SK-N-SH (cell line): ENCODE measurements at places on chromosomes 16 and 17.

GRCh38 chr17:31564883-31565301 lies 173.4 kb downstream of the RAB11FIP4 start:
- DNase-seq: peak; percentile 16

DNA sequence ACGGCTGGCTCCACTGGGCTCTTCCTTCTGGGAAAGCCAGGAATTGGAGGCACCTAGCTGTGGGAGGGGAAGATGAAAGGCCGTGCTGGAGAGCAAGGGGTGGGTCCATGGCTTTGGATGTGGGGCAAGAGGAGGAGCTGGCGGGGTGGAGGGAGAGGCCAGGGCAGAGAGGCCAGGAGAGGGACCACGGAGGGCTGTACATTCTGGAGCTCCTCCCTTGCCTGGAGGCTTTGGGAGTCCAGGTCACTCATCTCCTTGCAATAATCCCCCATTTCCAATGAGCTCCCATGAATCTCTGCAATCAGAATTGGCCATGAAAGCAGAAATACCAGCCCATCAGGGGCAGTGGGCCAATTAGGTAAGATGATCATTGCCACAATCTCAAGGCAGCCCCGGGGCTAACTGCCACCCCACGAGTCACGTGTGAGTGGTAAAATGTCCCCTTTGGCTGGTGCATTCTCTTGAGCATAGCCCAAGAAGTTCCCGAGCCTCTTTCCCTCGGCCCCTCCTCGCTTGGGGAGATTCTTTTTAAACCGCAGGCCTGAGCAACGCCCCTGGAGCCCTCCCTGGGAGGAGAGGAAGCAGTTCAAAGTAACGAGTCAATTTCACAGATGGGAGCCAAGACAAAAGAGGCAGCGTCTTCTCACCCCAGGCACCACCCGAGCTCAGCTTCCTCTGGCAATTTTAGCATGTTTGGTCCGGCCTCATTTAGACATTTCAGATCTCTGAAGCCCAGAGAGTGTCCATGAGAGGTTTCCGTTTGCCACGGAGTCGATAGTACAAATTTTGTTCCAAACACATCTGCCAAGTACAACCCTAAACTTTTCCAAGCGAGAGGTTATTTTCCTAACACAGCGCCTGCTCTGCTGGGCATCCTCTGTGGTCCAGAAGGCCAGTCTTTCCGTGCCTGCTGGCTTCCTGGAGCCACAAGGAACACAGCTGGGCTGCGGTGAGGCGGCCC lies 13.4 kb downstream of the RTN4RL1 start:
- DNase-seq: no peak

DNA sequence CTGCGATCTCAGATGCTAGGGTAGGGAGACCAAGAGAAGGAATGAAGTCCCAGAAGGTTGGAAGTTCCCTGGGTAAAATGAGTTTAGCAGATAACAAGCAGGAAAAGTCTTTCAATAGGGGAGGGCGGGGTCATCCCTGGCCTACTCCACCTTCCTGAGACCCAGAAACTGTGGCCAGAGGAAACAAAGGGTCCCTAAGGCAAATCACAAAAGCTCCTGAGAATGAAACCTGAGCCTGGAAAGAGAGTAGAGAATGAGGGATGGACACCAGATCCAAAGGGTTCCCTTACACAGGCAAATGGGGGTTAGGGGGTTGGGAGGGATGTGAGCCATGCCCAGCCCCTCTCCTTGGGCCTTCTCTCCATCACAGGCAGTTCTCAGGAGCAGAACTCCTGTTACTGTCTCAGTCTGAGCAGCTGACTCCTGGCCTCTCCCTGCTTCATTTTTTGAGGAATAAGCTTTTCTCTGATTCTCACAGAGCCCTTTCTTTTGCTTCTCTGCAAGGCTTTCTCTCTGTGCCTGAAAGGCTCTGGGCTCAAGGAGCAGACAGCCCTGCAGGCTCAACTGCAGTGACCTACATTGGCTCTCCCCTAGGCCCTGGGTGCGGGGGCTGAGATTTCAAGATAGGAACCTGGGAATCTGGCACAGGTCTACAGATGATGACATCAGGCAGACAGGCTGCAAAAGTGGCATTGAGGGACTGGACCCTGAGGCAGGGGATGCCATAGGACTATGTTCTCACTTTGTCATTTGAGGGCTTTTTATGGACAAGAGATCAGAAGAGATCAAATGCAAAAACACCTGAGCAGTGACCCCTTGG lies 9.8 kb upstream of the NR1D1 start:
- DNase-seq: peak; percentile 76

DNA sequence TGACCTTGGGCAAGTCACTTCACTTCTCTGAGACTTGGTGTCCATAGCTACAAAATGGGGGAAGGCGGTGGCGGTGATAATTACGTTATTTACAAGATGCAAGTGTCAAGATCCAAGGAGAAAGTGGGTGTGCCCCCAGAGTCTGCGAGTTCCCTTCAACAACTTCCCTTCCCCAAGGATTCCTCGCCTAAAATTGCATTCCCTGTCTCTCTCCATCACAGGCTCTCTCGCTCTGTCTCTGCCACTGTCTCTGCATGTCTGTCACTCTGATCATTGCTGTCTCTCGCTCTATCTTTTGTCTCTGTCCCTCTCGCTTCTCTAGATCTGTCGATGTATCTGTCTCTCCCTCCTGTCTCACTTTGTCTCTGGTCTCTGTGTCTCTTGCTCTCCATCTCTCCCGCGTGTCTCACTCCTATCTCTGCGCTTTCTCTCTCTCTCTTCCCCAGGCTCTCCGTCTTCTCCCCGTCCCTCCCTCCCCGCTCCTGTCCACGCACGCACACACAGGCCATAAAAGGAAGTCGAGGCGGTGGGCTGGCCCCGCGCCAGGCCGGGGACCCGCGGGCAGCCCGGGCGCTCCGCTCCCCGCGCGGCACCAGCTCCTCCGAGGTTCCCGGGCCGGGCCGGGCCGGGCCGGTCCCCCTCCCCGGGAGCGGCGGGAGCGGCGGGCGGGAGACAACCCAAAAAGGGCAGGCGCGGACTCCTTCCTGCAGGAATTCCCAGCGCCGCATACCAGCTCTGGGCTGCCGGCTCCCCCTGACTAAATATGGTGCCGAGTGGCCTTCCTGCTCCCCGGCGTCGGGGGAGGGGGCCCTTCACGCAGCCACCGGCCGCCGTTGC lies 1.1 kb upstream of the MYH11 start:
- peak; percentile 79 for DNase-seq

- DNase-seq: peak; percentile 100
These were observed at the start of gene LLGL1 for GRCh38 chr17:18225121-18225641. Gene LLGL1, plus strand, starts transcription at chr17:18225635. Its CDS starts 48 bp downstream, at chr17:18225683.

DNA sequence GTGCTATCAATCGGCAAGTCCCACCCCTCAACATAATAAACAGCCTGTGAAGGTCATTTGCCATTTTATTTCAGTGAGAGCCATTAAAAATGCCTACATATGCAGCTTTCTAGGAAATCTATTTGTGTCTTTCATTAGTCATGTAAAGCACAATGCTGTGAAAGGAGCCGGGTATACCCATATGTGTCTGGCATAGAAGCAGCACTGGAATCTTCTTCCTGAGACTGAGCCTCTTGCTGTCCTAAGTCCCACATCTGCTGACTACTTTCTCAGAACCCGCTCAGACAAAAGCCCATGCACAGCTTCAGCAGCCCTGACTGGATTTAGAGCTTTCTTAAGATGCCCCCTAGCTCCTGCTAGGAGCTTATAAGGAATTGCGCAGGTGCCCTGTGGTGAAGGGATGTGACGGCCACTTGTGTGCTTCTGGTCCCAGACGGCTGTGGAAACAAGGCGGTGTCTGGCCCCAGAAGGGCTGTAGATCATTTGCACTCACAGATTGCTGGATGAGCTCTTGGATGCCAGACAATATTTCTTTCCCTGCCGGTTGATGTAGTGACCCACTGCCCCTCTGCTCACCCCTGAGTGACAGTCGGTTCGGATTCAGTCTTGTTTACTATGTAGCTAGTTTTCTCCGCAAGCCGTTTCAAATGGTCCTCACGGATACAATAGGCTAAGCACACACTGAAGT lies 172.2 kb downstream of the ANKFN1 start:
- no peak for DNase-seq

- DNase-seq: no peak
These were observed 4.6 kb downstream of the ANKRD13B start for GRCh38 chr17:29597361-29598172.

GRCh38 chr16:11047939-11048800 lies 103.8 kb downstream of the CLEC16A start:
- DNase-seq: no peak

GRCh38 chr17:82677353-82677925 lies 21.1 kb downstream of the RAB40B start:
- no peak for DNase-seq

GRCh38 chr16:84982434-84982833 lies 28.9 kb downstream of the ZDHHC7 start:
- no peak for DNase-seq

DNA sequence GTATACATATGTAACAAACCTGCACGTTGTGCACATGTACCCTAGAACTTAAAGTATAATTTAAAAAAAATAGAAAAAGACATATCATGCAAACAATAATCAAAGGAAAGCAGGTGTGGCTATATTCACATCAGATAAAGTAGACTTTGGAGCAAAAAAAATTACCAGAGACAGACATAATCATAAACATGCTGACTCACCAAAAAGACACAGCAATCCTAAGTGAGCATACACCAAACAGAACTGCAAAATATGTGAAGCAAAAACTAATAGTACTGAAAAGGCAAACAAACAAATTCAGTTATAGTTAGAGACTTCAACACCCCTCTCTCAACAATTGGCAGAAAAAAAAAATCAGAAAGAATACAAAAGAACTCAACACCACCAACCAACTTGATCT lies 29.9 kb downstream of the SHCBP1 start:
- DNase-seq: no peak

DNA sequence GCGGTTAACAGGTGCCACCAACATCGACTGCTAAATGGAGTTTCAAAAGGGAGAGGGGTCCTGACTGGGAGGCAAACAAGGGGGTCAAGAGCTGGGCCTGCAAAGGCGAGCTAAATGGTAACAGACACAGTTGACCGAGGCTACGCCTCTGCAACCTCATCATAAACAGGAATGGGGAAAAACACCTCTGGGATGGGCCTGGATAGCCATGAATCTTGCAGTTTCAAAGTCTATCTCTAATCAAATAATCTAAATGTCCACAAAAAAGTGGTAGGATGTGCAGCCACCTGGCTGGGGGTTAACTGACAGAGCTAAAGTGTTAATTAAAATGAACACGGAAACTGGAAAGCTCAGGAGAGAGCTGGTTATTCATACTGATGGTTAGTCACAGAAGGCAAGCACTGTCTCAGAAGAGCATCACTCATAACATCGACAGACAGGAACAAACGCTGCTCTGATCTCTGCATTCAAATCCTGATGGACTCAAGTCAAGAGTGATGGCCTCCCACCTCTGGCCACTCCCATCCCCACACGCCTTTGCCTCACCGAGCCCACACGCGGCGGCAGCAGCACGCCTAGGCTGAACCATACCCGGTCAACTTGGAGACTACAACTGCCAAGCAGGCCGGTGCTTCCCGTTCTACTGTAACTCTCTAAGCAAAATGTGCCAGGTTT lies 56.3 kb downstream of the CREBBP start:
- DNase-seq: no peak

DNA sequence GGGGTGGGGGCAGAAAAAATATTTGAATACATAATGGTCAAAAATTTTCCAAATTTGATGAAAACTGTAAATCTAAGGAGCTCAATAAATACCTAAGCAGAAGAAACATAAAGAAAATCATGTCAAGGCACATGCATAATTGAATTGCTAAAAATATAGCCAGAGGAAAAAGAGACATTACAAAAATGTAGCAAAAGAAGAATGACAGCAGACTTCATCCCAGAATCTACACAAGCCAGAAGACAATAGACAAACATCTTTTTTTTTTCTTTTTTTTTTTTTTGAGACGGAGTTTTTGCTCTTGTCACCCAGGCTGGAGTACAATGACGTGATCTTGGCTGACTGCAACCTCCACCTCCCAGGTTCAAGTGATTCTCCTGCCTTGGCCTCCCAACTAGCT lies 62.0 kb upstream of the ATP2A3 start:
- DNase-seq: no peak

DNA sequence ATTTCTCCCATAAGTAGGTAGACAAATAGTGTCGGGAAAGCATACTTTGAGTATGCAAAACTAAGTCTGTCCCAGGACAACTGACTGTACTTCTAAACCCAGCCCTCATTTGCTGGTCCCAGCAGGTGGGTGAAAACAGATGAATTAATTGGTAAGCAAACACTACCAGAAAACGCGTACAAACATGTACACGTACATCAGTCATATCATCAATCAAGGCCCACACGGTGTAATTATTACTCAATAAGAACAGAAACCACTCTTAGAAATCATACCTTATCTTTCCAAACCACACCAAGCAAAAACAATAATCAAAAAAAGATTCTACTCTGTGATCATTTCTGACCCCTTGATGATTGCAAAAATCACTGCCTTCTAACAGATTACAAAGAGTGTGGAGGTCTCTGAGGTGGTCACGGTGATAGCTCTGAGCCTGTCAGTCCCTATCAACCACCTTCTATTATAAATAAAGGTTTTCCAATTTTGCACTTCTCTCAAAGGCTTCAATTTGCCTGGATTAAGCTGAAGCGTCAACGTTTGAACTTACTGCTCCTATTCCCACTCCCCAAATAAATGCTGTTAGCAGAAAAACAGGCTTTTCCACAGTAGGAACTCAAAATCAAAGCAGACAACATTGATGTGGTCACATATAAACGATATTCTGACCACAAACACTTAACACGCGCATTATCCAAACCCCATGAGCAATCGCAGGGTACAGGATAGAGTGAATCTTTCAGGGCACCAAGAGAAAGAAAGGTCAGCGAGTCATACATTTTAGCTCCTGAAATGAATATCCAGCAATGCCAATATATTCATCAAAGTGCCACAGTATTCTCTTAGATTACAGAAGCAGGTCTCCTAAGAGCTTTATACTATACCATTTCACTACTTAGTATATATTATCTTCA lies 211.9 kb downstream of the STX8 start:
- no peak for DNase-seq

GRCh38 chr16:15689290-15689689 lies 39.2 kb downstream of the NDE1 start:
- no peak for DNase-seq

DNA sequence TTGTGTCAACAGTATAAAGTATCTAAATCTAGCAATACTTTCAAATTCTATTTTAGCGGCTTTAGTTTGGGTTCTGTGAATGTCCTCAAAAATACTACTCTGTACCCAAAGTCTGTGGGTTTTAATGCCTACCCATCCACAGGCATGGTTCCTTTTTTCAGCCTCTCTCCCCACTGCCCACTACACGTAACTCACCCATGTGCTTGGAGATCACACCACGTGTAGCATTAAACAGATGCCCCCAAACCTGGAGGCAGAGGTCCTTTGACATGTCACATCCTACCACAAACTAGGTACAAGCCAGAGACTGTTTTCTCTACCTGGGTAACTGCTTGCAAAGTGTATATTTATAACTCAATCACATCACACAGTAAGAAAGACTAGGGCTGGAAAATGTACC lies 5.4 kb downstream of the DYNC1LI2 start:
- no peak for DNase-seq
